ENCODE measurements at places on chromosomes 1 and 21.

GRCh38 chr1:72915581-72915980, 633.2 kb upstream of the NEGR1 start:
- DNase-seq, result no peak

DNA sequence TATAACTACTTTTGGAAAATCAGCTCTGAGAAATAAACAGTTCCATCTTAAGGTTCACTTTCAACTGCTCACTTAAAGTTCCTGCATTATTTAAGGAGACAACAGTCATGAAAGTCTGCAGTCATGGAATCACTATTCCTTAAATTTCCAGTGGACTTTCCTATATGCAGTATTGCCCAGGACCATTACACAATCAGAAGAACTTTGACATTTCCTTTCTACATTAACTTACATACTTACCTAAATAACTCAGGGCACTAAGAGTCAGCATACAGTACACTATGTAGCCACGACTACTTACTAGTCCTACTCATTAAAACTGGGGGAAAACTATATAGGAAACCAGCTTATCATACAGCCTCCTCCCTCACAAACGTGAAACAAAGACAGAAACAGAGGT, 220.1 kb downstream of the SLC45A1 start:
- no peak for DNase-seq

DNA sequence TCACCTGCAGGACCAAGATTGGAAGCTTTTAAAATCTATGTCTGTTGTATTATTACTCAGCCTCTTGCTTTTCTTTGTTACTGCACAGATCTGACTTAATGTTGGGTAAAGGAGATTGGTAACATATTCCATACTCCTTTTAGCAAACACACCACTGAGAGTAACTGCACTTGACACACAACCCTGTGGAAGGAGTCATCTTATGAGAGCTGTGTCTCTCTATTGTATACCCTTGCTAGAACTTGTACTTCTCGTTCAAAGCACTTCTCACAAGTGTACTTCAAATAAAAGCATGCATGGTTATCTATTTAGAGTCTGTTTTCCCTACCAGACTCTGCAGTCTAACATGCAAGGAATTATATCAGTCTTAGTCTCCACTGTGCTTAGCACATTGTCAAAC, 813.4 kb downstream of the ADGRL2 start:
- no peak for DNase-seq

DNA sequence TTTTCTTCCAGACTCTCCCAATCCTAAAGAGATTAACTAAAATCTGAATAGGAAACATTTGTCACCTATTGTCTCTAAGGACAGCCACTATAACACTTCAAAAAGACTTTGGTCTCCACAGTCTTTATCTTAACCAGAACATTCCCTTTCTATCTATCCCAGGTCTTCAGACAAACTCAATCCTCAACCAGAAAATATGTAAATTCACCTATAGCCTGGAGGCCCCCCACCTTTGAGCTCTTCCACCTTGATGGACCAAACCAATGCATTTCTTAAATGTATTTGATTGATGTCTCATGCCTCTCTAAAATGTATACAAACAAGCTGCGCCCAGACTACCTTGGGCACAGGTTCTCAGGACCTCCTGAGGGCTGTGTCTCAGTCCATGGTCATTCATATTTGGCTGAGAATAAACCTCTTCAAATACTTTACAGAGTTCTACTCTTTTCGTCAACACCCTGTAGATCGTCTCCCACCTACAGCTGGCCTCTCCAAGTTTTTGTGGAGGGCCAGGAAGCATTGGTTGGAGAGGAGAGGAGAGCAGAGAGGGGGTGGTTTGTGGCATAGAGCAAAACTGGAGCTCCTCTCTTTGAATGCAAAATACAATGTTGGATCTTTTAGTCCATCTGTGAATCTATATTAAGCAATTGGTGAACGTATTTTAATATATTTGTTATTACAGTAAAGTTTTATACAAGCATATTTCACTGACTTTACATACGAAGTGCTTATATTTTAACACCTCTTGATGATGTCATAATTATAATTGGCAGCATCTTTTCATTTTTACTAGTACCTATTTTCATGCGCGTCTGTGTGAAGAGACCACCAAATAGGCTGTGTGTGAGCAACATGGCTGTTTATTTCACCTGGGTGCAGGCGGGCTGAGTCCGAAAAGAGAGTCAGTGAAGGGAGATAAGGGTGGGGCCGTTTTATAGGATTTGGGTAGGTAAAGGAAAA, 230.7 kb upstream of the DUSP10 start:
- no peak for DNase-seq

GRCh38 chr21:25453524-25453923, 153.8 kb downstream of the MRPL39 start:
- DNase-seq, result no peak

DNA sequence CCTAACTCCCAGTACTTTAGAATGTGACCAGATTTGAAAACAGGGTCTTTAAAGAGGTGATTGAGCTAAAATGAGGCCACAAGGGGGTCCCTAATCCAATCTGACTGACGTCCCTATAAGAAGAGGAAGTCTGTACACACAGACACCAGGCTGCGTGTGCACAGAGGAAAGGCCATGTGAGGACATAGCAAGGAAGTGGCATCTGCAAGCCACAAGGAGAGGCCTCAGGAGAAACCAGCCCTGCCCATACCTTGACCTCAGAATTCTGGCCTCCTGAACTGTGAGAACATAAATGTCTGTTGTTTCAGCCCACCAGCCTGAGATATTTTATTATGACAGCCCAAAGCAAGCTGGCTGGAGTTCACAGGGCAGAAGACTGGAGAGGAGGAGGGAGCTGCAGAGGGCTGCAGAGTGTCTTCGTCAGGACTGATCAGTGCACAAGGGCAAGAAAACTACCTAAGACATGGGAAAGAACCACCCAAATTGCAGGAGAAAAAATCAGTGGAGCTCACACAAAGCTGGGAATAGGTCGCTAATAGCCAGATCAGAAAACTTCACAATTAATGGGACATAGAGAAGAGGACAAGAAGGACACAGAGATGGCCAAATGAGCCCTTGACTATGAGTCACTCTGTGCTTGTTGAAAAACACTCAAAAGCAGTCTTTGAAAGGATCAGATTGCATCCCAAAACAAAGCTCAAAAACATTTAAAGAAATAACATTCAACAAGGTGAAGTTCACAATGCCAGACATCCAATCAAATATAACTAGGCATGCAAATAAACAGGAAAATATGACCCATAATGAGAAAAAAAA, 14.1 kb upstream of the WNT9A start:
- DNase-seq, result no peak

DNA sequence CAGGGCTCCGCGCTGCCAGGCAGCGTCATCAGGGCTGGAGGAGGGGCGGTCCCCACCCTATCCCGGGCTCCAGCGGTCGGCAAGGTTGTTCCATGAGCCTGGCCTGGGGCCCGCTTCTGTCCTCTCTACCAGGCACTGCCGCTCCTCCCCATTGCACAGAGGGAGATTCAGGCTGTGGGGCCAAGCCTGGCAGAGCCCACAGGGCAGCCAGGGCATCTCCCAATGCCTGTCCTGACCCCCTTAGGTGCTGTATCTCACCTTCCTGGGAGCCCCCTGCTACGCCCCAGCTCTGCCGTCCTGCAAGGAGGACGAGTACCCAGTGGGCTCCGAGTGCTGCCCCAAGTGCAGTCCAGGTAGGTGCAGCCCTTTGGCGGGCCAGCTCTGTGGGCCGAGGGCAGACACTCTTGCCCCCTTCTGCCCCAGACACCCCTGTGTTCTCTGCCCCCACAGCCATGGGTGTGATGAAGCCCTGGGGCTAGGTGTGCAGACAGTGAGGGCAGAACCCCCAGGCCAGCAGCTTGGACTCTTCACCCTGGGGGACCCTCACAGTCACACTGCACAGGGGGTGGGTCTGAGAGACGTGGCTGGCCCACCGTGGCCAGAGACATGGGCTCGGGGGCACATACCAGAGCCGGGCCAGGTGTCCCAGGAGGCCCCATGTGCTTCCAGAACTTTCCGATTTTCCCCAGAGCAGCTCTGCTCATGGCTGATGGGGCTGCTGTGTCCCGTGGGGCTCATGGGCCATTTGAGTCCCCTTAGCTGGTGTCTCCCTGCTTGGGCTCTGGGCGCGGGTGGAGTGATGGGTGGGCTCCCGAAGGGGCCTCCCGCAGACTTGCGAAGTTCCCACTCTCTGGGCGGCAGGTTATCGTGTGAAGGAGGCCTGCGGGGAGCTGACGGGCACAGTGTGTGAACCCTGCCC, 1.6 kb downstream of the TNFRSF14 start:
- no peak for DNase-seq

DNA sequence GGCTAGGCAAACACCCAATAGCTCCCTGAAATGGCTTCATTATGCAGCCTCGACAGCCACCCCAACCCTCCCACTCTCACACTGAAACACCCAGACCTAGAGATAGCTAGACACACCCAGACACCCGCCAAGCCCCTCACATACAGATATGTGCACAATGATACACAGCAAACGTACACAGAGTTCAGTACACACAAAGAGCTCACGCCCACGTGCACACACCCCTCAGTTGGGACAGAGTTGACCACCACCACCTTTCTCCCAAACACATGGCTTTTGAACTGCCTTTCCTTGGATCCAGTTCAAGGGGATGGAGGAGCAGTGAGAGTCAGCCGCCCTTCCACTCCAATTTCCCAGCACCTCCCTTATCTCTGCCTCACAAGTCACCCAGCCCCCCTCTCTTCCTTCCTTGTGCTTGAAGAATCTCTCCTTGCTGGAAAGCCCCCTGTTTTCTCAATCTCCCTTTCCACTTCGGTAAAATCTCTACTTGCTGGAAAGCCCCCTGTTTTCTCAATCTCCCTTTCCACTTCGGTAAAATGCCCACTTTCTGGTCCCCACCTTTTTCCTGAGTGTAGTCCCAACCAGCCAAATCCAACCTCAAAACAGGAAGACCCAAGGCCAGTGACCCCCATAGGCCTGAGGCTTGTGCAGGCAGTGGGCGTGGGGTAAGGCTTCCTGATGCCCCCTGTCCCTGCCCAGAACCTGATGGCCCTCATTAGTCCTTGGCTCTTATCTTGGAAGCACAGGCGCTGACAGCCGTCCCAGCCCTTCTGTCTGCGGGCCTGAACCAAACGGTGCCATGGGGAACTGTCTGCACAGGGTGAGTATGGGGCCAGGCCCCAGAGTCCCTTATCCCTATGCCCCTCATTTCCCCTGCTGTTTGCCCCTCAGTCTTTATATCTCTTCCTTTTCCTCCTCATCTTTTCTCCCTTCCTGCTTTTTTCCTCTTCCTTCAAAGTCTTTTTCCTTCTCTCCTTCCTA, at the start of gene ACKR1:
Gene ACKR1, plus strand, starts transcription at position 715 of the 981 bp plus-strand sequence. Its CDS starts 85 bp downstream, at position 800.
- no peak for DNase-seq

DNA sequence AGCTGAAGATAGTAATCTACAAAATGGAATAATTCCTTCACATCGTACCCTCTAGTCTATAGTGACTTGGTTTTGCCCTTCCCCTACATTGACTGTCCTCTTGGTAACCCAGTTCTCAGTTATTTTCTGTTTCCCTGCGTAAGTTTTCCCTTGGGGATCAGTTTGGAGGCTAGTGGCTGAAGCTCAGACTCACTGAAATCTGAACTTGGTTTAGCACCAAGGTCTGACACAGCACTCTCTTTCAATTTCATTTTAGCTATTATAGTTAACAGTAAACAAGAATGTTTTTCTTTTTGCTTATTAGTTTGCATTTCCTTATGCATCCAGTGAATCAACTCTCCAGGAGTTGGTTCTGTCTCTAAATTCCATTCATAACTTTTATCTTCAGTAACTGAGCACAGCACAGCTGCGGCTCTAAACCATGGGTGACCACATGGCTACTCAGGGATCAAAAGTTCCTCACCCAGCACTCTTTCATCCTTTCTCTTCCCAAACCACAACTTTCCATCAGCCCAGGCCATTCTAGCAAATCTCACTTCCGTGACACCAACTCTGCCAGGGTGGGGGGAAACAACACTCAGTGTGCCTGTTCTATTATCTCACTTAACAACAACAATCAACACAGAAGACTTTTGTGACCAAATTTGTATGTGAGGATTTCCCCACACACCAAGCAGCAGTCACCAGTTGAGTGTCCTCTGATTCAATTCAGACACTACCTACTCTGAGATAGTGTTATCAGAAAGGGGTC, 17.6 kb upstream of the IFI6 start:
- DNase-seq, result no peak

DNA sequence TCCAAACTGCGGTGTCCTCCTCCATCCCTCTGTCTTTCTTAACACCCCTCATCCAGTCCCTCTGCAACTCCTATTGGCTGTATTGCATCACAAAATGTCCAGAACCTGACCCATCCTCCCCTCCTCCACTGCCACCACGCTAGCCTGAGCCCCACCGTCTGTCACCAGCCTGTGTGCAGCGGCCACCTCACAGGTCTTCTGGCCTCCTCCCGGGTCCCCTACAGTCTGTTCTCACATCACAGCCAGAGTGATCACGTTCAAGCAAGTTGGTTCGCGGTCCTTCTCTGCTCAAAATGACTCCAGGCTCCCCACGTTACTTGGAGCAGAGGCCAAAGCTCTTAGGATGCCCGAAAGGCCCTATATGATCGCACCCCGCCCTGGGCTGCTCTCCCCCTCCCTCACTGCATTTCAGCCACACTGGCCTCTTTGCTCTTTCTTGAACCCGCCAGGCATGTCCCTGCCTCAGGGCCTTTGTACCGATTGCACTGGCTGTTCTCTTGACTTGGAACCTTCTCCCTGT, 2.4 kb upstream of the PADI4 start:
- DNase-seq, result no peak

GRCh38 chr1:245692318-245692717, 537.5 kb downstream of the KIF26B start:
- no peak for DNase-seq
